Pericardium fibroblast (primary cell): ENCODE measurements at places on chromosomes 2 and 18. TPM values are rescaled to one million over a fixed set of nuclear protein-coding genes. Genes with fewer than 3 reads are reported as not detected.

Gene CPO
- total RNA-seq = not detected in 2 replicates

Gene PROKR1
- not detected in 2 replicates for total RNA-seq

Gene ANKRD53
- total RNA-seq = 0.12 and 0.77 TPM in 2 replicates

Gene MSH6
- total RNA-seq = 33.4 and 60.9 TPM in 2 replicates

Gene TMEM169
- 0.43 and 1.5 TPM in 2 replicates for total RNA-seq

Gene ALLC
- not detected in 2 replicates for total RNA-seq

Gene NCKAP1
- total RNA-seq = 85.9 and 112 TPM in 2 replicates

Gene RESP18
- not detected in 2 replicates for total RNA-seq

Gene LYG1
- 1.3 TPM in 1 of 2 replicates, not detected in the other for total RNA-seq

Gene SLC8A1
- total RNA-seq = 7.9 and 10.2 TPM in 2 replicates

Gene AMER3
- total RNA-seq = not detected in 2 replicates

Gene MTX2
- total RNA-seq = 30.9 and 37.3 TPM in 2 replicates

Gene MALL
- 4.4 and 5.6 TPM in 2 replicates for total RNA-seq

Gene SCYGR5
- total RNA-seq = not detected in 2 replicates

Gene CHRNG
- total RNA-seq = 0.77 TPM in 1 of 2 replicates, not detected in the other

Gene FASTKD1
- 7.0 and 8.8 TPM in 2 replicates for total RNA-seq

Gene VPS54
- total RNA-seq = 11.1 and 15.4 TPM in 2 replicates

Gene EPB41L3
- total RNA-seq = 32.8 and 49.5 TPM in 2 replicates

Gene WDPCP
- total RNA-seq = 4.2 and 4.3 TPM in 2 replicates

Gene ADD2
- total RNA-seq = 0.12 and 1.2 TPM in 2 replicates

Gene WDSUB1
- 4.7 and 5.7 TPM in 2 replicates for total RNA-seq

Gene PHLPP1
- 6.4 and 14.1 TPM in 2 replicates for total RNA-seq
